ENCODE measurements at places on chromosomes 11 and 22.

DNA sequence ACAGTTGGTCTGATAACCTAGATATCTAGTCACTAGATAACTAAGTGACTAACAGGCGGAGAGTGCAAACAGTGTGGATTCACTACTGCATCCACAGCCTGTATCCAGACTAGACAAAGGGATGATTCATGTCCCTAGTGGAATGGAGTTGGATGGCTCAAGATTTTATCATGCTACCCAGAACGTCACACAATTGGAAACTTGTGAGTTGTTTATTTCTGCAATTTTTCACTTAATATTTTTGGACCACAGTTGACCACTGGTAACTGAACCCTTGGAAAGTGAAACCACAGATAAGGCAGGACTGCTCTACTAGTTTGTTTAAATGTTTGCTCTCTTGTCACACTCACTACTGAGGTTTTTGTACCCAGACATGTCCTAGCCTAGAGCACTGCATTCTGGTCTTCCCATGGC is 76.0 kb downstream of the UBASH3B start:
- no peak for DNase-seq

DNA sequence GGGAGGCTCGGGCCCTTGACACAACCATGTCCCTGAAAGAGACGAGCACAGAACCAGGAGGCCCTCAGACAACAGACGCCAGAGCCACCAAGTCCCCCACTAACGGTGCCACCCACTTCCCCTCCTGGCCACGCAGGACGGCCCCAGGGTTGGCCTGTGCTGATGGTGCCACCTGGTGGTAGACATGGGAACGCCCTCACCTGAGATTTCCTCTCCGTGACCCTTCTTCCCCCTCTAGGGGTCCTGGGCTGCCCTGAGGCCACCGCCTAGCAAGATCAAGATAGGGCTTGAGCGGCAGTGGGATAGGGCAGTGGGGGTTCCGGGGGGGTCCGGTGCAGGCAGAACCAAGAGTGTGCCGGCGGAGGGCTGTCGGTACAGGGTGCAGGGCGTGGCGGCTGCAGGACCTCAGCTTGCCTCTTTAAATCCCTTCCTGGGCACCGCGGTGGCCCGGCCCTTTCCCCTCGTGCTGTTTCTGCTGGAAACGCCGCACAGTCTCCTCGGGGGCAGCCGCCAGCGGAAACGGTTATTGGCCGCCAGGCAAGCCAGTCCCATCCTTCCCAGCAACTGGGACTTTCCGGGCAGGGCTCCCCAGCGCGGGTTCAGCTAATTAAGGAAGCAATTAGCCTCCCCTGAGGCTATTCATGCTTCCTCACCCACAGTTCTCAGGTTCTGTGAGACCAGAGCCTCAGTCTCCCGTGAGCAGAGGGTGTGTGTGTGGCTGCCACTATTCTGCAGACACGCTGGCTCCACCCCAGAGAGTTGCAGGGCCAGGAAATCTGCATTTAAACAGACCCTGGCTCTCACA is 5.5 kb upstream of the NFAM1 start:
- peak; percentile 82 for DNase-seq

- no peak for DNase-seq
Observed at GRCh38 chr22:18095101-18095805, 15.4 kb upstream of the TUBA8 start.

- no peak for DNase-seq
Observed at GRCh38 chr11:10678101-10678500, 15.5 kb downstream of the IRAG1 start.

GRCh38 chr11:11531131-11531908 is 90.5 kb downstream of the GALNT18 start:
- no peak for DNase-seq

- DNase-seq: no peak
Observed at GRCh38 chr22:48701296-48702030, 1126.2 kb downstream of the BRD1 start.

- DNase-seq: no peak
Observed at GRCh38 chr11:6617315-6617781, 1.9 kb downstream of the TPP1 start.

GRCh38 chr11:110355011-110355744 is 58.8 kb upstream of the RDX start:
- no peak for DNase-seq
